ENCODE measurements at places on chromosomes 7 and 10. TPM values are rescaled to one million over a fixed set of nuclear protein-coding genes. Genes with fewer than 3 reads are reported as not detected.
A peak's percentile ranks its signal among the peaks of the same experiment; 100 is the strongest.

DNA sequence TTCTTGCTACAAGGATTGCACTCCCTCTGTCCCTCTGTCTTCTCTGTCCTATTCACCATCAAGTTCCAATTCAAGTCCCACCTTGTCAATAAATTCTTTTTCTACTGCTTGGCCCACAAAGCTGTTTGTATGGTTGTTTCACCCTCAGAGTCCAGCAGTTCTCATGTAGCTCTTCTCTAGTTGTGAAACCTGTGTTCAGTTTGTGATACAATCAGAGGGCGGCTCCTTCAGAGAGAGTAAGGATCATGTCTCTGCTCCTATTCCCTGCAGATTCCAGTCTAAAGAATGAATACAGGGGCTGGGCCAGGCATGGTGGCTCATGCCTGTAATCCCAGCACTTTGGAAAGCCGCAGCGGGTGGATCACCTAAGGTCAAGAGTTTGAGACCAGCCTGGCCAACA is 126.6 kb upstream of the BET1 start:
- H3K27me3 ChIP-seq, result no peaks in the 10 kb centered on the region
- DNase-seq, result no peak
- no peak overlapping the region for H3K4me3 ChIP-seq
- H3K36me3 ChIP-seq, result no peaks in the 10 kb centered on the region
- no peak overlapping the region for H3K27ac ChIP-seq
- H3K4me1 ChIP-seq, result peaks cover 11% of the 10 kb centered on the region

DNA sequence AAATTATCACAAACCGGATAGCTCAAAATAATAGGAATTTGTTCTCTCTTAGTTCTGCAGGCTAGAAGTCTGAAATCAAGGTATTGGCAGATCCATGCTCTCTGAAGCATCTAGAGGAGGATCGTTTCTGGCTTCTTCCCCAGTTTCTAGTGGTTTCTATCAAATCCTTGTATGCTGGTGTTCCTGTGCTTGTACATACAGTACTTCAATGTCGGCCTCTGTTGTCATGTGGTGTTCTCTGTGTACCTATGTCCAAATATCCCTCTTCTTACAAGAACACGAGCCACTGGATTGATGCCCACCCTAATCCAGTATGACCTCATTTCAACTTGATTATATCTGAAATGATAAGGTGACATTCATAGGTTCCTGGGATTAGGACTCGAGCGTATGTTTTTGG is 9.8 kb upstream of the TAX1BP1 start:
- H3K4me3 ChIP-seq, result no peak overlapping the region
- H3K36me3 ChIP-seq, result no peaks in the 10 kb centered on the region
- no peak overlapping the region for H3K27ac ChIP-seq

DNA sequence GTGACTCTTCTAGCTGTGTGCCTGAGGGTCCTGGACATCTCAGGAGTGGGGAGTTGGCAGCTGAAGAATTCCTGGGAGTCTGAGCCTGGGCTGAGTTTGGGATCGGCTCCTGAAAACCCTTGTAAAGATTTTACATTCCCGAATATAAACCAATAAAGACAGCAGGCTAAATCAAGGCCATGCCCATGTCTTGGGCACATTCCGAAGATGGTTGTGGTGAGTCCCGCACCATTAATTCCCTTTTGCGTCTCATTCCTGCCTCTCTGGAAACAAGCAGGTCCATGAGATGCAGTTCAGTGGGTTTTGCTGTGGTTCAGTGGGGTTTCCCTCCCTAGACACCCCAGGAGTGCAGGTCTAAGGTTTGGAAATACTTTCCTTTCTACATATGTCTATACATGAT is 90.9 kb downstream of the COL26A1 start:
- H3K4me3 ChIP-seq, result no peak overlapping the region
- no peak overlapping the region for H3K27ac ChIP-seq
- DNase-seq, result no peak
- H3K36me3 ChIP-seq, result no peaks in the 10 kb centered on the region
- peaks cover 7% of the 10 kb centered on the region for H3K27me3 ChIP-seq

GRCh38 chr7:23135755-23136154 is 30.2 kb downstream of the KLHL7 start:
- H3K4me3 ChIP-seq, result no peak overlapping the region
- no peak overlapping the region for H3K27ac ChIP-seq
- DNase-seq, result no peak
- H3K4me1 ChIP-seq, result no peaks in the 10 kb centered on the region

- H3K4me3 ChIP-seq, result no peak overlapping the region
- no peak overlapping the region for H3K27ac ChIP-seq
- peaks cover 20% of the 10 kb centered on the region for H3K4me1 ChIP-seq
- H3K36me3 ChIP-seq, result no peaks in the 10 kb centered on the region
These were observed 470.1 kb upstream of the NRP1 start for GRCh38 chr10:33804584-33804983.

- DNase-seq, result no peak
- no peak overlapping the region for H3K27ac ChIP-seq
- no peak overlapping the region for H3K4me3 ChIP-seq
These were observed 398.8 kb upstream of the IGFBP3 start for GRCh38 chr7:46319841-46320240.

- no peaks in the 10 kb centered on the region for H3K27me3 ChIP-seq
- DNase-seq, result no peak
- no peak overlapping the region for H3K4me3 ChIP-seq
These were observed 144.9 kb upstream of the AHR start for GRCh38 chr7:17153536-17153935.

- H3K27me3 ChIP-seq, result no peaks in the 10 kb centered on the region
- DNase-seq, result no peak
- no peak overlapping the region for H3K27ac ChIP-seq
- no peaks in the 10 kb centered on the region for H3K36me3 ChIP-seq
These were observed 76.4 kb downstream of the RELN start for GRCh38 chr7:103912891-103913605.

DNA sequence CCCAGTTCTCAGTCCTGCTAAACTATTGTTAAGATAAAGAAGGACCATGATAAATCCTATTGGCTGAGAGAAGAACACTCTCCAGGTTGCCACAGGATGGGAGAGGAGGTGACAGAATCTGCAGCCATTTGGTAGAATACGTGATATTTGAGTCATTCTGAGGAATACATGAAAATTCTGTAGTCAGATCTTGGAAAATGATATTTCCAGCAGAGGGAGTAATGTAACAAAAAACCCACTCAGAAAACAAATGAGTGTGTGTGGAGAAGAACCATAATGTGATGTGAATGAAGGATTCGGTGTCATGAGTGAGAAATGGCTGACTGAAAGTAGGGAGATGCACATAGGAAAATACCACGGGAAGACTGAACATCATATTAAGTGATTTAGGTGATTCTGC is 128.5 kb upstream of the PFKP start:
- no peaks in the 10 kb centered on the region for H3K4me1 ChIP-seq
- no peak overlapping the region for H3K27ac ChIP-seq
- H3K4me3 ChIP-seq, result no peak overlapping the region
- DNase-seq, result no peak
- peaks cover 86% of the 10 kb centered on the region for H3K27me3 ChIP-seq

DNA sequence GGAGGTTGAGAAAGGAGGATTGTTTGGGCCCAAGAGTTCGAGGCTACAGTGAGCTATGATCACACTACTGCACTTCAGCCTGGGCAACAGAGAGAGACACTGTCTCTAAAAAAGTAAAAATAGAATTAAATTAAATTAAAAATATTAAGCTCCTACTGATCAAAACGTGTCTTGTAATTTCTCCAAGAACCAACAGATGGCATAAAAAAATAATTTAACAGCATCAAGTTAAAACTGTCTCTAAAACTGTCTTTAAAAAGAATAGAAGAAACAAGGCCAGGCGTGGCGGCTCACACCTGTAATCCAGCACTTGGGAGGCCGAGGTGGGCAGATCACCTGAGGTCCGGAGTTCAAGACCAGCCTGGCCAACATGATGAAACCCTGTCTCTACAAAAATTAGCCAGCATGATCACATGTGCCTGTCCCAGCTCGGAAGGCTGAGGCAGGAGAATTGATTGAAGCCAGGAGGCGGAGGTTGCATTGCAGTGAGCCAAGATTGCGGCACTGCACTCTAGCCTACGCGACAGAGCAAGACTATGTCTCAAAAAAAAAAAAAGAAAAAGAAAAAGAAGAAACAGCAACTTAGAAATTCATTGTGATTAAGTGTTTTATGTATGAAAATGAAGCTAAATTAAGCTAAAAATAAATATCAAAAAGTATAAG is 24.5 kb downstream of the MTPAP start:
- H3K27ac ChIP-seq, result no peak overlapping the region
- H3K4me3 ChIP-seq, result no peak overlapping the region
- peaks cover 24% of the 10 kb centered on the region for H3K36me3 ChIP-seq
- H3K4me1 ChIP-seq, result no peaks in the 10 kb centered on the region
- no peaks in the 10 kb centered on the region for H3K27me3 ChIP-seq

GRCh38 chr7:158865977-158866376 is 9.6 kb downstream of the DYNC2I1 start:
- H3K4me3 ChIP-seq, result no peak overlapping the region
- no peak for DNase-seq
- H3K27ac ChIP-seq, result no peak overlapping the region
- peaks cover 20% of the 10 kb centered on the region for H3K36me3 ChIP-seq
- H3K4me1 ChIP-seq, result peaks cover 9% of the 10 kb centered on the region

- H3K4me3 ChIP-seq, result peak overlapping the region; percentile 46
- peak overlapping the region; percentile 74 for H3K27ac ChIP-seq
- peak; percentile 46 for DNase-seq
- peaks cover 45% of the 10 kb centered on the region for H3K36me3 ChIP-seq
- no peaks in the 10 kb centered on the region for H3K27me3 ChIP-seq
These were observed 5.2 kb downstream of the TAX1BP1 start for GRCh38 chr7:27745064-27745583.

DNA sequence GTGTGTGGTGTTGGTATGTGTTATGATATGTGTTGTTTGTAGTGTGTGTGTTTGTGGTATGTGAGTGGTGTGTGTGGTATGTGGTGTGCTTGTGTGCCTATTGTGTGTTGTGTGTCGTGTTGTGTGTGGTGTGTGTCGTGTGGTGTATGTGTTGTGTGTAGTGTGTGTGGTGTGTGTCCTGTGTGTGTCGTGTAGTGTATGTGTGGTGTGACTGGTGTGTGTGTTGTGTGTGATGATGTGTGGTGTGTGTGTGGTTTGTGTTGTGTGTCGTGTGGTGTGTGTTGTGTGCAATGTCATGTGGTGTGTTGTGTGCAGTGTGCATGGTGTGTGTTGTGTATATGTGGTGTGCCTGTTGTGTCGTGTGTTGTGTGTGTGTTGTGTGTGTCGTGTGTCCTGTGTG is 144.6 kb downstream of the DNAJB6 start:
- no peaks in the 10 kb centered on the region for H3K4me1 ChIP-seq
- DNase-seq, result no peak
- H3K27ac ChIP-seq, result no peak overlapping the region
- H3K4me3 ChIP-seq, result no peak overlapping the region
- H3K36me3 ChIP-seq, result no peaks in the 10 kb centered on the region

DNA sequence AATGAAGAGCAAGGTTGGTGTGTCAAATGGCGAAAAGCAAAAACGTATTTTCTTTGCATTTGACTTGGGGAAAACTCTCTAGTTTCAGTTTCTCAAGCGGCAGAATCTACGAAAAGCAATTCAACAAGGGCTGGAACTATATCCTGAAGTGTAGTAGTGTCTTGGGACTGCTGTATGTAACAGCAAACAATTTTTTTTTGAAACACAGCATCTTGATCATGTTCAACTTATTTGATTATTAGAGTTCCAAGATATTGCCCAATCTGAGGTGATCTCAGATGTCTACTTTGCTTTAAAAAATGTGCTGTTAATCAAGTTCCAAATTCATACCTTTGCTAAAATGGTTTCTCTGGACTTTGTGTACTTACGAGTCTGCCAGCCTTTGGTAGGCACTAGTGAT is 120.6 kb downstream of the ZWINT start:
- H3K36me3 ChIP-seq, result no peaks in the 10 kb centered on the region
- H3K4me1 ChIP-seq, result no peaks in the 10 kb centered on the region
- peak overlapping the region; percentile 53 for H3K27ac ChIP-seq
- no peak for DNase-seq
- H3K27me3 ChIP-seq, result no peaks in the 10 kb centered on the region
- H3K4me3 ChIP-seq, result peak overlapping the region; percentile 52

DNA sequence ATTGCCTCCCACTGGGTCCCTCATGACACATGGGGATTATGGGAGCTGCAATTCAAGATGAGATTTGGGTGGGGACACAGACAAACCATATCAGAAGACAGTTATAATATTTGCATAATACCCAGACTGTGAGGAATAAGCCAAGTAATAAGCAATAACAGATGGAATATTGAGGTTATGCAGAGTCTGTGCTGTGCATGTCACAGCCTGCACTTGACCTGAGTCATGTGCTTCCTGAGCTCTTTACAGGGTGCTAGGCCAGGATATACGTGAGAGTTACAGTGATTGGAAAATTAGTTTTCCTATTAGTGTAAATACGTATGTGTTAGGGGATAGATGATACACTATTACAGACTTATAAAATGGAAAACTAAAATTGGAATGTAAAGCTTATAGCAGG is 288.7 kb downstream of the SDK1 start:
- no peak overlapping the region for H3K27ac ChIP-seq
- H3K36me3 ChIP-seq, result no peaks in the 10 kb centered on the region
- no peaks in the 10 kb centered on the region for H3K27me3 ChIP-seq
- no peak for DNase-seq
- H3K4me3 ChIP-seq, result no peak overlapping the region
- H3K4me1 ChIP-seq, result no peaks in the 10 kb centered on the region

DNA sequence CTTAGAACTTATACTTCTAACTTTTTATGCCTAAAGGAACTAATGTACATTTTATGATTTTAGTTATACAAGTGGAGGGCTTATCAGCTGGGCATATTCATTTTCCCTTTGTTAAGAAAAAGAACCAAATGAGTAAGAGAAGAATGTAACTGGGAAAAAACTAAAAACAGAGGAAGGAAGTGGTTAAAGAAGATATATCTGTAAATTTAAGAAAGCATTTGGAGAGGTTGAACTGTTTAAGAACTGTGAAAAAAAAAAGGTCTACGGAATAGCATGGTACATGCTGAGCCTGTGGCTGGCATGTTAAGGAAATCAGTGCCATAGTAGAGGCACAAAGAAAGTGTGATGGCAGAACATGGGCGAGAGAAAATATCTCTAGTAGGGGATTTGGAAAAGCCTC is 6.2 kb downstream of the MDFIC start:
- H3K4me3 ChIP-seq, result no peak overlapping the region
- H3K4me1 ChIP-seq, result no peaks in the 10 kb centered on the region
- H3K27ac ChIP-seq, result no peak overlapping the region
- no peaks in the 10 kb centered on the region for H3K27me3 ChIP-seq

DNA sequence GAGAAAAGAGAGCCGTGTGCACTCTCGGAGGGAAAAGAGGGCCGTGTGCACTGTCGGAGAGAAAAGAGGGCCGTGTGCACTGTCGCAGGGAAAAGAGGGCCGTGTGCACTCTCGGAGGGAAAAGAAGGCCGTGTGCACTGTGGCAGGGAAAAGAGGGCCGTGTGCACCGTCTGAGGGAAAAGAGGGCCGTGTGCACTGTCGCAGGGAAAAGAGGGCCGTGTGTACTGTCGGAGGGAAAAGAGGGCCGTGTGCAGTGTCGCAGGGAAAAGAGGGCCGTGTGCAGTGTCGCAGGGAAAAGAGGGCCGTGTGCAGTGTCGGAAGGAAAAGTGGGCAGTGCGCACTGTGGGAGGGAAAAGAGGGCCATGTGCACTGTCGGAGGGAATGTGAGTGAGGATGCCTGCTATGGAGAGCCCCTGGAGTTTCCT is 188.7 kb downstream of the DNAJB6 start:
- H3K4me1 ChIP-seq, result no peaks in the 10 kb centered on the region
- no peaks in the 10 kb centered on the region for H3K36me3 ChIP-seq
- H3K27me3 ChIP-seq, result peaks cover 41% of the 10 kb centered on the region
- no peak overlapping the region for H3K27ac ChIP-seq

The HOGA1 gene
- total RNA-seq, result 7.9 TPM

The ELFN1 gene
- 0.27 TPM for total RNA-seq

The AFAP1L2 gene
- total RNA-seq, result 1.1 TPM

The GARIN1A gene
- 8.5 TPM for total RNA-seq

The TDRD1 gene
- not detected for total RNA-seq

The IFRD1 gene
- 44.6 TPM for total RNA-seq

The PLAU gene
- total RNA-seq, result 706 TPM

The MYL10 gene
- not detected for total RNA-seq

The CHPF2 gene
- total RNA-seq, result 48.1 TPM

The MEOX2 gene
- 12.6 TPM for total RNA-seq

The IGFBP3 gene
- 221 TPM for total RNA-seq

The ITGA8 gene
- total RNA-seq, result not detected

The TMEM273 gene
- not detected for total RNA-seq

Data from Calu3 (cell line).